ENCODE measurements at places on chromosomes 1 and 21.

DNA sequence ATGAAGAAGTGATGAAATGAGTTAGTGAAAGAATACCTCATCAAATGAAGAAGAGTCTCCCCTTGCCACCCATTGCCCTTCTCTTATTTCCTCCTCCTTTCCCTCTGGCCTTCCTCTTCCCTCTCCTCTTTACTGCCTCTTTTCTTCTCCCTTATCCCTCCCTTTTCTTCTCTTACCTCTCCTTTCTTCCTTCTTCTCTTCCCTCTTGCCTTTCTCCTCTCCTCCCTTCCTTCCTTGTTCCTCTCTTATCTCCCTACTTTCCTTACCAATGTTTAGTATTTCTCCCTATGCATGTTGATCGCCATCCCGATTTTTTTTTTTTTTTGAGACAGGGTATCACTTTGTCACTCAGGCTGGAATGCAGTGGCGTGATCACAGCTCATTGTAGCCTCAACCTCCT is 8.8 kb downstream of the MROH7 start:
- no peak for DNase-seq

DNA sequence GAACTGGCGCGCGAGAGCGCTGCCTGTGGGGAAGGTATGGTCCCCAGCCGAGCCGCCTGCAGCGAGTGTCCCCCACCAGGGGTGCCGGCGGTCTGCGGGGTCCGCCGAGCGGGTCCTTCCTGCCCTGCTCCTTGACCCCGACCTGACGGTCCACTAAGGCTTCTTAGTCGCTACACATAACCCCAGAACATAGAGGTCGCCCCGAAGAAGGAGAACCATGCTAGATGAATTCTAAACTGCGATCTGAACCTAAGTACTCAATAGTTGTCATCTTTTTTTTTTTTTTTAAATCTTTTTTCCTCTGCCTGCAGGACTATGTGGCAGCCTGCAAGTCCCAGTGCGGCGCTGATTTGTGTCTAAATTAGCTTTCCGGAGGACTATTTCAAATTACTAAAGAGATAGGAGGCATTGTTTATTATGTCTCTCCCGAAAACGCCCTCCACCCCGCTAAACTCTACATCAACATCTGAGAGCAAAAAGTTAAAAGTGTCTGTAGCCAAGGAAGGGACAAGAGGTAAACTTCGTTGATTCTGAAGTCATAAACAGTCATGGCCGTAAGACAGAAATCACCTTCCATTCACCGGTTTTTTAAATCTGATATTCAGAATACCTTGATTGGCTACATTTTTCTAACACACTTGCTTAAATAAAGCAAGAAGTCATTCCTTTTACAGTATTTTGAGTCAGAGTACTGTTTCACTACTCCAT is 476 bp downstream of the AXDND1 start:
- DNase-seq = peak; percentile 18

DNA sequence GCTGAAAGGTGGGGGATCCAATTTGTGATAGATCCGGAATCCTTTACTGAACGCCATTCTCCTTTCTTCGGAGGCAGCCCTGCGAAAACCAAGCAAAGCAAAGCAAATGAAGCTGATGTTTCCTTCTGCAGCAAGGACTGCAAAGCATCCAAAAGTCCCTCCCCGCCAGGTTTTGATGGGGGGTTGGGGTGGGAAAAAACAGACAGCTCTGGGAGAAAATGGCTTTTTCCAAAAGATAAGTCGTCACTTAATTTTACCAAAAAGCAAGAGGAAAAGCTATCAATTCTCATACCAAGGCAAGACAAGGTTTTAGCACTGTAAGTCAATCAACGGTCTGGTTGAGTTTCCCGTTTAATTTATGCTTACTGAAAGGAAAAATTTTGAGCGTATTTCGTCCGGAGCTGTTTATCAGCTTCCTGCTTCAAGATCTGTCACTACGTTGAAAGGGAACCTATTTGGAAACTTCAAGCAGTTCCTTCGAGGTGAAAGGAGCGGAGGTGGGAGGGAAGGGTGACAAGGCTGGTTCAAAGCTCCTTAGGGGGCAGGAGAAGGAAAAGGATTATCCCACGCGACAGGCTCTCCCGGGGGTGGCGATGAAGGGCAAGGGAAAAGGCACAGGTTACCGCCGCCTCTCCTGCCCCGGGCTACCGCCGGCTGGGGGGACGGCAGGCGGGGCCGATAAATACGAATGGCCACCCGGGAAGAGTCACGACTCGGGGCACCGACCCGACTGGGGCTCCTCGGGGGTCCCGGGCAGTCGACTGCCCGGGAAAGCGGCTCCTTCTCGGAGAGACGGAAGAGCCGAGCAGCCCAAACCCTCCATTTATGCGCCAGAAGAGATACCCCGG is 750 bp downstream of the SYNJ1 start:
- DNase-seq = peak; percentile 23

DNA sequence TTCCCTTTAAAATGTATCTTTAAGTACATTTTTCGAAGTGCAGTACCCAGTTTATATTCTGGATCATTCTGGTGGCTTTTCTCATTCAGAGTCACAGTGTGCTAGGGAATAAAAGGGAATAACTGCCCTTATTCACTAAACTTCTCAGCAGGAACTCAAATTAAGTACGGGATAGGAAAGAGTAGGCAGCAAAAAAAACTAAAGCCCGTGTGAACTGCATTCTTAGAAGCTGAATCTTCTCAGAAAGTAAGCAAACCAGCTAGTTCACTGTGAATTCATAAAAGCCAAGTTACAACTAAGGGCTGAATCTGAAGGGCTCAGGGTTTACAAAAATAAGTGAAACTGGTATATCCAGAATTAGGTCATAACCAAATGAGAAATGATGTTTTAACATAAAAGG is 22.0 kb downstream of the PRPF38A start:
- peak; percentile 11 for DNase-seq

DNA sequence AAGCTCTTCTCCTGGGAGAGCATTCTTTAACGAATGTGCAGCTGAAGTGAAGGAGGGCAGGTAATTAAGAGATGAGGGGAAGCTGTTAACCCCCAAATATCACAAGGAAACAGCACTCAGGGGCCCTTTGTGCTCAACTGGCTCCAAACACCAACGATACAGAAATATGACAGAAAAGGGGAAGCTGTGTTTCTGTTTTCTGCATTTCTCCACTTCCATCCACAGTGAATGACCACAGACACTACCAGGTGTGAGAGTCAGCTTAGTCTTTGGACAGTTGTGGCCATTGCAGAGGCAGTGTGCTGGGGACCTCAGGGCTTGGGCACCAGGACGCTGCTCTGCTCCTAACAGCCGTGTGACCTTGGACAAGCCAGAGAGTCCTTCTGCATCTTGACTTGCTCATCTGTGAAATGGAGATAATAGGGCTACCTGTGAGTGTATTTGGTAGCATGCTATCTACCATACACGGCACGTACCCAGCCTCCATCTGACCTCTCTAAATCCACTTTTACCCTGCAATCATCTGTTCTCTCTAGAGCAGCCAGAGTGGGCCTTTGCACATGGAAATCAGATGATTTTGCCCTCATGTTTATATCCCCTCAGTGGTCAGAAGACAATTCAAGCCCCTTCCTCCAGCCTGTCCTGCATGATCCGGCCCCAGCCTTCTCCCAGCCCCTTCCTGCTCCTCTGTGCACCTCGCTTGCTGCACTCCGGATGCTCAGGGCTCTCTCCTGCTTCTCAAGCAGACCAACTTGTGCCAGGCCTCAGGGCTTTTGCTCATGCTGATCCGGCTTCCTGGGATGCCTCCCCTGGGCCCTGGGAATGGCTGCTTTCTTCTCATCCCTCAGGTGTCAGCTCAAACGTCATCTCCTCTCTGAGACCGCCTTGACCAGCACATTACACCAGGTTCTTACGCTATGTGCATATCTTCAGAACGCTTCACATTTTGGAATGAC is 4.7 kb upstream of the TINAGL1 start:
- no peak for DNase-seq
